Stimulated activated CD8-positive, alpha-beta memory T cell treated with anti-CD3 and anti-CD28 coated beads, Interleukin-4, amount 100 ng/mL, for 48 hours (primary cell): ENCODE measurements at places on chromosomes 1 and 21.

GRCh38 chr1:184456189-184456588, 69.4 kb downstream of the C1orf21 start:
- no peak for DNase-seq

DNA sequence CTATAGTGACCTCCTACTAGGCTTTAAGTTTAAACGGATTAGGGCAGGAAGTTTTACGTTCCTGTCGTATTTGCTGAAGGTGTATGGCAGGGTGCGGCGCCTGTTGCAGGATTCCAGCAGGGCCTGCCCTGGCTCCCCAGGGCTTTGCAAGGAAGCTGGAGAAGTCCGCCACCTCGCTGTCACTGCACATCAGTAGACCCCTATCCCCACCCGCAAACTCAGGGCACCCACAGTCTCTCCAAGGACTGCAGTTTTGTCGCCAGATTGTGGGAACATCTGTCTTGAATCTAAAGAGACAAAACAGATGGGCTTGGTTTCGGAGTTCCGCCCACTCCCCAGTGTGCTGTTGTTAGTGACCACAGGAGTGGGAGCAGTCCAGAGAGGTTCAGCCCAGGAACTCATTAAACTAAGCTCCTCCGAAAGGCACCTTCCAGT, 110.8 kb downstream of the CDC7 start:
- no peak for DNase-seq

- DNase-seq: no peak
These were observed at the start of gene EXTL1 for GRCh38 chr1:26021647-26022403. TSS of gene EXTL1 (plus strand) at chr1:26021775. CDS start at chr1:26022647, 872 bp downstream.

- no peak for DNase-seq
These were observed 89.7 kb downstream of the PBX1 start for GRCh38 chr1:164648636-164649035.

DNA sequence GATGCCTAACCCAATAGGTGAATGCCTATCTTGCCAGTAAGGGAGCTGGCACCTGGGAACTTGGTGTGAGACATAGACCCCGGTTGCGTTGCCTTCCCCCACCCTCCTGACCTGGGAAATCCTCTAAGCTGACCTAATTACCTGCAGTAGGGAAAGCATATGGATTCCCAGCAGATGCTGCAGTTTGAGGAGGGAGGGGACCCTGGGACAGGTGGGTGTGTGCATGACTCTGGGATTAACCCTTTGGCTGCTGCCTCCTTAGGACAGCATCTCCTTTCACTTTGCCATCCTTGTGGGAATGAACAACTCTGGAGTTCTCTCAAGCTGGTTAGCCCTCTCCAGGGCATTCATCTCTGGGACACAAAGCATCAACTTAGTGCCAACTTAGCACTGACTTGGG, 16.4 kb upstream of the NFASC start:
- DNase-seq: no peak

- DNase-seq: no peak
These were observed 1557.0 kb downstream of the MRPL39 start for GRCh38 chr21:24050231-24050630.
